Erythroblast (primary cell): ENCODE measurements at places on chromosomes 13 and 19.

GRCh38 chr13:72514146-72514545 lies 213.3 kb downstream of the MZT1 start:
- DNase-seq: no peak

DNA sequence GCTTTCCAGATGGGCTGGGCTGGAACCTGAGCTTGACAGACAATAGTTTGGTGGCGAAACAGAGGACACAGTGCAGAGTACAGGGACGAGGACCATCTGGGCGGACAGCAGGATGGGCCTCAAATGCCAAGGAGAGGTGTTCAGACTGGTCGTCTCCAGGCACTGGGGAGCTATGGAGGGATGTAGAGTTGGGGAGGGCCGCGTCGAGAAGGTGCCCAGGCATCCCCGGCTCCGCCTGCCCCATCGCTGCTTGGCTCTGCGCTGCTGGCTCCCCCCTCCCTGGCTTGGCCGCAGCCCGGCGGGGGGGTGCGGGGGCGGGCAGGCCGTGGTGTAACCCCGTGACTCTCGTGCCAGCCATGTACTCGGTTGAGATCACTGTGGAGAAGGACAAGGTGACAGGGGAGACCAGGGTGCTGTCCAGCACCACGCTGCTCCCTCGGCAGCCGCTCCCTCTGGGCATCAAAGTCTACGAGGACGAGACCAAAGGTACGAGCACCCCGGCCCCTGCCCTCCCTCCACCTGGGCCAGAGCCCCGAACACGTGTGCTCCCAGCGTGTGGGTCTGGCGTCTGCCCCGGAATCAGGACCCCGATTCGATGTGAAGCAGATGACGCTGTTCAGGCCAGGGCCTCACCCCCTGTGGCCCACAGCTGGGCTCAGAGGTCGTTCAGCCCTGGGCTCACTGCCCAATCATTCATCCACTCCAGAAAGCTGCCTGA lies 10.8 kb upstream of the MISP start:
- no peak for DNase-seq

DNA sequence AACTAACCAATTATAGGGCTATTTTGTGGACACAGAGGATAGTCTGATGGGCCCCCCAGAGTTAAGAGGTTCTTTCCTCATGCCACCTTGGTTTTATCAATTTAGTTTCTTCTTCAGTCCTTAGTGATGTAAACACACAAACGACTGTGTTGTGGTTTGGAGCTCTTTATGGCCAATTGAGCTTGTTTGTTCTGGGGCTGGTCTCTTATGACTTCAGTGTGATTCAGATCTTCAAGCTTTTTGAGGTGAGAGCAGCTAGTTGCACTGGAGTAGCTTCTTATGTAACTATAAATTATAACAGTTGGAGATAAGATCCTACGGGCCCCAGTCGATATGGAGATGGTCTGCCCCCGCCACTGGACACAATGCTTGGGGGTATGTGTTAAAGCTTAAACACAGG lies 22.0 kb upstream of the GJB6 start:
- no peak for DNase-seq

- DNase-seq: no peak
These were observed 14.0 kb upstream of the TBC1D4 start for GRCh38 chr13:75495938-75496337.

DNA sequence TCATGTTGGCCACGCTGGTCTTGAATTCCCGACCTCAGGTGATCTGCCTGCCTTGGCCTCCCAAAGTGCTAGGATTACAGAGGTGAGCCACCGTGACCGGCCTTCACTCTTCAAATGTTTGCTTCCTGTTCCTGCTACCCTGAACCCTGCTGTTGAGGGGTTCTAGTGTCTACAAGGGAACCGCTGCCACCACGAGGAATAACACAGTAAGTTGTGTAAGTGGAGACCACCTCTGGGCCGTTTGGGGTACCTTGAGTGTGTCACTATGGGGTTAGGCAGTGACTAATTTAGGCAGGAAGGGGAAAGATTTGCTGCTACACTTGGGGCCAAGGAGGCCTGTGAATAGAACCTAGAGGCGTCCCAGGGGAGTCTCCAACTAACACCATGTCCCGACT lies 2.2 kb upstream of the MYADM start:
- DNase-seq: no peak
